ENCODE measurements at places on chromosomes 2 and 18. TPM values are rescaled to one million over a fixed set of nuclear protein-coding genes. Genes with fewer than 3 reads are reported as not detected.

DNA sequence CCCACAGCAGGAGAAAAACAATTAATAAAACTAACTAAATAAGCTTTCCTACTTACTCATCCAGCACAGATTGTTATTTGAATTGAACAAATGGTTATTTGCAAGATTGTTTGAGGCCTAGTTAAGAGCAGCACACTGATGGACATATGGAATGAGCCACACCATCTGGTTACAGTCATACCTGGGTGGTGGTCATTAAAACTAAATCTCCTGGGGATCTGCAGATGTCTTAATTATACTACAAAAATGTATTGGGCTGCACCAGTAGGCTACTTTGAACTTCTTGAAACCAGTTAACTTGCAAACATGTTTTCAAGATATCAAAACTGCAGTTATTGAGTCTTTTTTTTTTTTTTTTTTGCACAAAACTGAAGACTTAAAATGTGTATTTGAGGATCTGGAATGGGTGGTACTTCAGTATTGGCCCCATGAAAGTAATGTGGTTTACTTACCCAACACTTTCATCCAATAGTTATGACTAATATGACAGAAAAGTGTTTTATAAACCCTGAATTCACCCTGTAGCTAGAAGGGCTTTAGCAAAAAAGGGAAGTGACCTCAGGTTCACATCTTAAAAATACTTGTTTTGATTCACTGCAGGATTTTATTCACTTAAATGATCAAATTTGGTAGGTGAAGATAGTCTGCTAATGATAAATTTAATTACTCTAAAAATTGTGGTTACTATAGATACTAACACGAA, 10.8 kb downstream of the AGFG1 start:
- DNase-seq: no peak

DLGAP1 gene
- 13.6 TPM for total RNA-seq

CDH20 gene
- 0.47 TPM for total RNA-seq

GRCh38 chr2:107627164-107627563, 199.5 kb upstream of the RGPD4 start:
- no peak for DNase-seq

GRCh38 chr2:201132518-201132917, 16.6 kb downstream of the CFLAR start:
- no peak for DNase-seq

ZC3H8 gene
- total RNA-seq: 13.1 TPM

GRCh38 chr18:66972681-66973080, 368.8 kb upstream of the CDH19 start:
- no peak for DNase-seq

TTN gene
- 0.34 TPM for total RNA-seq

COL3A1 gene
- total RNA-seq: not detected

DNA sequence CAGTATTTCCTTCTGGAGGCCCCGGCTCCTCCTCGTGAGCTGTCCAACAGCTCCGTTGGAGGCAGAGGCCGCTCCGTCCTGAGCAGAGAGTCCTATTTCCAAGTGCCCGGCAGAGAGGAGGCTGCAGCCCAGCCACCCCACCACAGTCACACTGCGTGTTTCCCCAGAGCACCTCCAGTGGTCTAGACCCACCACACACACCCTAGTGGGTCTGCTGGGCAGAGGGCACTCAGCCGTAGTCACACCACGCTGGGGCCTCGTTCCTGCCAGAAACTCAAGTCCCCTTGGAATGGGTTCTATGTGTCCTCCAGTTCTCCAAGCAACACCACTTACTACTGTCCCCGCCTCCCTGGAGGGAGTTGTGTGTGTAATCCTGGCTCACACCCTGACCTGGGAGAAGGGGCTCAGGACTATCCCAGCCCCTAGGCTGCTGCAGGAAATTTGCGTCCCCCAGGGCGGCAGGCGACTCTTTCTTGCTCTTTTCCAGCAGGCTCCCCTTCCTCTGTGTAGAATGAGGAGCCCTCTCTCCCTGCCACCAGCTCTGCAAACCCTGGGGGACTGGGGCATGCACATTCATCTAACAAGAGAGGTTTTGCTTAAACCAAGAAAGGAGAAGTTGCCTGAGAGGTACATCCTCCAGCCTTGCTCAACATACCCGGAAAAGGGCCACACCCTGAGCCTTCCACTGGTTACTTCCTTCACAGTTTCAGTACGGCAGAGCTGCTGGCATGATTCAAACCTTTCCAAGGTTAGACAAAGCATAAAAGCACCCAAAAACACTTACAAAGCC, 114.1 kb downstream of the NDUFA10 start:
- DNase-seq: no peak

UGT1A7 gene
- not detected for total RNA-seq

SKOR2 gene
- 6.7 TPM for total RNA-seq

GRCh38 chr2:12787891-12788801, 71.4 kb downstream of the TRIB2 start:
- no peak for DNase-seq

SPP2 gene
- not detected for total RNA-seq

GRCh38 chr2:142033393-142033792, 97.4 kb downstream of the LRP1B start:
- no peak for DNase-seq

- no peak for DNase-seq
These were observed 113.1 kb upstream of the WDR75 start for GRCh38 chr2:189327879-189328847.

DNA sequence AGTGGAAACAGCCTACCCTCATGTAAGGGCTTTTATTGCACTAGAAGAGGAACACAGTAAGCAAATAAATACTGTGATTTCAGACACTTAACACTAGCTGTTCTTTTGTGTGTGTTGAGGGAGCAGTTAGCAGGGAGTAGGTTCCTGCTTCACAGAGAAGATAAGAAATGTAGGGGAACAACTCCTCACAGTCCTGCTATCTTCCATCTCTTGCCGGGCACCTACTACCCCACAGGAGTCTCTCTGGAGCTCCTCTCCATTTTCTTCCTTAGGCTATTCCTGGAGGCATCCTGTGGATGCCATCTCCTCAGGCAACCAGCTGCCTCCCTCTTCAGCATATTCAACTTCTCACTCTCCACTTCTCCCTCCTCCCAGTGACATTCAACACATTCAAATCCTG, 145.0 kb downstream of the SRBD1 start:
- DNase-seq: no peak

GRCh38 chr2:212489719-212490346, 48.8 kb downstream of the ERBB4 start:
- no peak for DNase-seq

PRKAG3 gene
- not detected for total RNA-seq

GRCh38 chr2:24972315-24972961, 683 bp upstream of the DNAJC27 start:
- no peak for DNase-seq

PAX8 gene
- total RNA-seq: 1.4 TPM

DNA sequence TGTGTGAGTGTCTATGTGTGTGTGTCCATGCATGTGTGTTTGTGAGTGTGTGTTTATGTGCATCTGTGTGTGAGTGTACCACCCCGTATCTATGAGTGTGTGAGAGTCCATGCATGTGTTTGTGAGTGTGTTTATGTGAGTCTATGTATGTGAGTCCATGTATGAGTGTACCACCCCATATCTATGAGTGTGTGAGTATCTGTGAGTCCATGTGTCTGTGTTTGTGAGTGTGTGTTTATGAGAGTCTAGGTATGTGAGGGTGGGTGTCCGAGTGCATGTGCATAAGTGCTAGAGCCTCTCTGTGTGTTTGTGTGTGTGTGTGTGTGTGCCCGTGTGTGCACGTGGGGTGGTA, 86.0 kb upstream of the ATG16L1 start:
- no peak for DNase-seq

DNA sequence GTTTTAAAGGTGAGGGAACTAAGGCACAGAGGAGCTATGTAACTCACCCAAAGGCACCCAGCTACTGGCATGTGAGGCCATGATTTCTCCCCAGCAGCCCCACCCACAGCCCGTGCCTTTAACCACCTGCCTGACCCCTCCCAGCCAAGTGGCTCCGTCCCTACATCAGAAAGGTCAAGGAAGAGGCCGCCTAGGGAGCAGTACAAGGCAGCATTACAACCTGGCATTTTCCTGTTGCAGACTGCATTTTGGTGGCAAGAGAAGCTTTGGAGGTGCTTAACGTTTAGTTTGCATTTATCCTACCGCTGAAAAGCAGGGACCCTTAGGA, 17.5 kb downstream of the STEAP3 start:
- DNase-seq: no peak

CYRIA gene
- total RNA-seq: 19.3 TPM

DNA sequence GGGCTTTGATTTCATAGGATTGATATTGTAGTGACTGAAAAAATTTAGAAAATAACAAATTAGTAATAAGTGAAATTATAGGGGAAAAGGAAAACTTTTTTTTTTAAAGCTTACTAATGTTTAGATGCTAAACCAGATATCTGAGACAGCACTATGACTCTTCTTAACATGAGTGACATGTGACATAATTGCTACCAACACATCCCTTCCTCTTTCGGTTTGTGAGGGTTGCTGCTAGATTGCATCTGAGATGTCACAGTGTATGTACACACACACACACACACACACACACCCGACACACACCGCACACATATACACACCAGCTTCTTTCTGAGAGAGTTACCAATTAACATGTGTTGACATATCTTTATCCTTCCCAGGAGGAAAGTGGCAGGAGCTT, 18.0 kb downstream of the RAPGEF4 start:
- DNase-seq: no peak

- DNase-seq: no peak
These were observed 219.3 kb upstream of the APCDD1 start for GRCh38 chr18:10234912-10235660.

- no peak for DNase-seq
These were observed 348.0 kb downstream of the DLGAP1 start for GRCh38 chr18:4107049-4107467.

DNA sequence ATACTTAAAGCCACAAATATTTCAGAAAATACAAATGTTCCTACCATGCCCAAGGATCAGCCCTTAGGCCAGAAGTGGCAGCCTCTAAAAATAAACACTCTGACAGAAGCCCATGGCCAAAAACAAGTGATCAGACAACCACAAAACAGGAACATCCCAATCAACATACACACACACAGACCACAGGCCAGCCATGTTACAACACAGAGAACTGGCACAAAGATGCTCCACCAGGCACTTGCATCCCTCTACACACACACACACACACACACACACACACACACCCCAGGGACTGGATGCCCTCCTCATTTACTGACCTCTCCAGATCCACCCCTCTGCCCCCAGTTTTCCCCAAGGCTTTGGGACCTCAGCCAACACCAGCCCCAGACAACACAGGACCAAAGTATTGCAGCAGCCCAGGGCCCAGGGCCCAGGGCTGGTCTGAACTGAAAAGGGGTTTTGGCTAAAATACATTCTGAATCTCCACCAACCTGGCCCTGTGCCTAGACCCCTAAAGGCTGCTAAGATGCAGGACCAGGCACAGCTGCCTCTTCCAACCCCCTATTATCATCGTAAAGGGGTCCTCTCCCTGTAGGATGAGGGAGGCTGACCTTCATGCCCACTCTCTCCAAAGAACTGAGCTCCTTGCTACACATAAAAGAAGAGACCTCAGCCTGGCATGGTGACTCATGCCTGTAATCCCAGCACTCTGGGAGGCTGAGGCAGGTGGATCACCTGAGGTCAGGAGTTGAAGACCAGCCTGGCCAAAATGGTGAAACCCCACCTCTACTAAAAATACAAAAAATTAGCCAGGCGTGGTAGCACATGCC, 151.4 kb downstream of the TNS1 start:
- DNase-seq: no peak

DNA sequence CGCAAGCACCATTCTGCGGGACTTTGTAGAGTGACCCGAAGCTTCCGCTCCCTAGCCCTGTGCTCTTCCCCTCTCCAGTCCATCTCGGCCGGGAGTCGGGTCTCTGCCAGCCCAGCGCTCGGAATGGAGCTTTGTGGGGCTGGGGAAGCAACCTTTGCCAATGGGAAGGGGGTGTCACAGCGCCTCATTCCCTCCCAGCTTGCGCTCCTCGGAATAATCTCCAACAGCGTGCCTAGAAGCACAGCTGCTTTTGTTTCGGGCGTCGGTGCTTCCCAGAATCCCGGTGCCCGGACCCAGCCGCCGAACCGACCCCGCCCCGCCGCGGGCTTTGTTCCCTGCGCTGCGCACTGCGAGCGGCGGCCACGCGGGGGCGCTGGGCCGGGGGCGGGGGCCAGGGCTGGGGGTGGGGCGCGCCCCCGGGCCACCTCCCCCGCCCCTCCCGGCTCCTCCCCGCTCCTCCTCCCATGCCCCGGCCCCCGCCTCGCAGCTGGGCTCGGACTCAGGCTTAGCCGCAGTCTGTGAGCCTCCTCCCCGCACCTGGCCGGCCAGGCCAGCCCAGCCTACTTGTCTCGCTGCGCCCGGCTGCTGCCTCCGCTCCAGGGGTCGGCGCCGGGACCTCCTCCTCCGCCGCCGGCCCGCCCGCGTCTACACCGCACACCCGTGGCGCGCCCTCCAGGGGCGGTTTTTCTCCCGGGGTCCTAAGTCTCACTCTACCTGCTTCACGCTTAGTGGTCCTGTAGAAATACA, 77.7 kb upstream of the SMAD2 start:
- DNase-seq: peak; percentile 82

DNA sequence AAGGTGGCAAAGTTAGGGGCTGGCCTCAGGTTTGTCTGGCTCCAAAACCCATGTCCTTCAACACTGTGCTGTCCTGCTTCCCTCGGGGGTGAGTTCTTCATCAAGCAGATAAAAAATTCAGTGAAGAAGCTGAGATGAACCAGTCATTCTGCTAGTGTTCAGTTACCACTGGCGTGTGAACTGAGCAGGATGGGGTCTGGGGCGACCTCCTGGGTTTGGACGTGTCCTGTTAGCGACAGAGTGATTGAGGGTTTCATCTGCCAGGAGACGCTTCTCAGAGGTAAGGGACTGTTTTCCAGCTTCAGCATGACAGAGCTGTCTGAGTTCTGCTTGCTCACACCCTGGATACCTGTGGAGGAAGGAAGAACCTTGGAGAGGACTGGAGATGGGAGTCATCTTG, 14.6 kb downstream of the CEP68 start:
- DNase-seq: no peak

APCDD1 gene
- 171 TPM for total RNA-seq

- no peak for DNase-seq
These were observed 90.9 kb downstream of the RNF144A start for GRCh38 chr2:7007846-7008741.

GRCh38 chr18:79580498-79581171, 99.0 kb upstream of the CTDP1 start:
- DNase-seq: no peak

DNA sequence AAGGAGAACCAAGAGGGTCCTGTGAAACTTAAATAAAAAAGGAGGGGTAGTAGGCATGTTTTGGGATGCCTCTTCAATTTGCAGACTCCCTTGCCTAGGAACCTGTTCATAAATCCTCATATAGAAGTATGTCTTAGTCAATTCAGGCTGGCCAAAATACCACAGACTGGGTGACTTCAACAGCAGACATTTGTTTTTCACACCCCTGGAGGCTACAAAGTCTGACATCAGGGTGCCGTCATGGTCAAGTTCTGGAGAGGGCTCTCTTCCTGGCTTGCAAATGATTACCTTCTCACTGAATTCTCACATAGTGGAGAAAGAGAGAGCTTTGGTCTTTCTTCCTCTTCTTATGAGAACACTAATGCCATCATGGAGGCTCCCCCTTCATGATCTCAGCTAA, 4.1 kb upstream of the TCF4 start:
- DNase-seq: no peak

- DNase-seq: no peak
These were observed 145.1 kb downstream of the TMEM163 start for GRCh38 chr2:134573724-134574123.

TUBA4A gene
- total RNA-seq: 27.5 TPM
